ENCODE measurements at places on chromosomes 3 and 15. TPM values are rescaled to one million over a fixed set of nuclear protein-coding genes. Genes with fewer than 3 reads are reported as not detected.

SEMA3F gene
- total RNA-seq, result 16.5 TPM

COL6A6 gene
- not detected for total RNA-seq

STRC gene
- 0.18 TPM for total RNA-seq

TRPC1 gene
- total RNA-seq, result 0.21 TPM

DNA sequence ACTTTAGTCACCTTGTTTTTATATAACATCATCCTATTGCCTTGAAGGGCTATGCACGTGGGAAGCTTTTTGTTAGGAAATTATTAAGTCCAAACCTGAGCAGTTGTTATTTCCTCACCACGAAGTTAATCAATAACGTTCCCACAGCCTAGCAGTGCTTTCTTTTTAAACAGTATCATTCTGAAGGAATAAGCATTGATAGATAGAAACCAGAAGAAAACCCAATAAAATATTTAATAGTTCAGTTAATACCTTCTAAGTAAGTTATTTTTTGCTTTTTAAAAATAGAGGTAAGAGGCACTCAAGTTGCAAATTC lies 149.3 kb downstream of the KCNMB2 start:
- no peak for DNase-seq

DNA sequence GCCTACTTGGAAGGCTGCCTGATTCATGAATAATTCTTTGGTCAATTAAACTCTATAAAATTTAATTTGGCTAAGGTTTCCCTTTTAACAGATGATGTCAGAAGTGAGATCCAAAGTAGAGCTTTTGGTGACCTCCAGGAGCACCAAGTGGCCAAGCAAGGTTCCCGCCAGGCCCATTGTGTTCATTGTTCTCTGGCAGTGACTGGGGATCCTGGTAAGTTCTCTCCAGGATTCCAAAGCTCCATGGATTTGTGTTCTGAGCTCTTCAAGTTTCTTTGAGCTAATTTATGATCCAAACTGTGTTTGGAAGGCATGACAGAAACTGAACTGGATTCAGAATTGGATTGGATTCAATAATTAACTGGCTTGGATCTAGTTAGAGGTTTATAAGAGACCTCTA lies 72.0 kb upstream of the ALDH1L1 start:
- no peak for DNase-seq

GRCh38 chr3:28019740-28020139 lies 221.7 kb upstream of the CMC1 start:
- DNase-seq, result no peak

- DNase-seq, result no peak
Measured at GRCh38 chr15:41423979-41424659, 7.2 kb downstream of the RTF1 start.
